ENCODE measurements at places on chromosomes 7 and 10.
A peak's percentile ranks its signal among the peaks of the same experiment; 100 is the strongest.

DNA sequence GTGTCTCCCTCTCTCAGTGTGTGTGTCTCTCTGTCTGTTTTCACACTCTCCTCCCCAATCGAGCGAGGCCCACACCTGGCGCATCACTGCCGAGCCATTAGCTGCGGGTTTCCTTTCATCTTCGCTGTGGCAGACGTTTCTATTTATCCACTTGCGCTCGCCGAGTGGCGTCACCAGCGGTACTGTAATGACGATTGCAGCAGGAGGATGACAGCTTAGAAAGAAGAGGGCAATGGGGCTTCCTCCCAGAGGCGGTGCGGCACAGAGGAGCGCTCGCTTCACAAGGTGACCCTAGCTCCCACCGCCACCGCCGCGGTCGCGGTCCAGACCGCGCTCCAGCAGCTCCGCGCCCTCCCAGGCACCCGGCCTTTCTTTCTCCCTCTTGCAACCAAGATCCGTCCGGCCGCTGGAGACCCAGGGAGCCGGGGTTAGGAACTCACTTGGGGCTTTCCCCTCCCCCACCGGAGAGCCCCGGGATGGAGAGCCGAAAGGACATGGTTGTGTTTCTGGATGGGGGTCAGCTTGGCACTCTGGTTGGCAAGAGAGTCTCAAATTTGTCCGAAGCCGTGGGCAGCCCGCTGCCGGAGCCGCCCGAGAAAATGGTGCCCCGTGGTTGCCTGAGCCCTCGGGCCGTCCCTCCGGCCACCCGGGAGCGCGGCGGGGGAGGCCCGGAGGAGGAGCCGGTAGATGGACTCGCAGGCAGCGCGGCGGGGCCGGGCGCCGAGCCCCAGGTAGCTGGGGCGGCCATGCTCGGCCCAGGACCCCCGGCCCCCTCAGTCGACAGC lies at the start of gene EVX1:
EVX1 (plus strand) TSS at position 248 of the 785 bp plus-strand sequence; CDS start at position 477, 229 bp downstream.
- DNase-seq, result no peak

DNA sequence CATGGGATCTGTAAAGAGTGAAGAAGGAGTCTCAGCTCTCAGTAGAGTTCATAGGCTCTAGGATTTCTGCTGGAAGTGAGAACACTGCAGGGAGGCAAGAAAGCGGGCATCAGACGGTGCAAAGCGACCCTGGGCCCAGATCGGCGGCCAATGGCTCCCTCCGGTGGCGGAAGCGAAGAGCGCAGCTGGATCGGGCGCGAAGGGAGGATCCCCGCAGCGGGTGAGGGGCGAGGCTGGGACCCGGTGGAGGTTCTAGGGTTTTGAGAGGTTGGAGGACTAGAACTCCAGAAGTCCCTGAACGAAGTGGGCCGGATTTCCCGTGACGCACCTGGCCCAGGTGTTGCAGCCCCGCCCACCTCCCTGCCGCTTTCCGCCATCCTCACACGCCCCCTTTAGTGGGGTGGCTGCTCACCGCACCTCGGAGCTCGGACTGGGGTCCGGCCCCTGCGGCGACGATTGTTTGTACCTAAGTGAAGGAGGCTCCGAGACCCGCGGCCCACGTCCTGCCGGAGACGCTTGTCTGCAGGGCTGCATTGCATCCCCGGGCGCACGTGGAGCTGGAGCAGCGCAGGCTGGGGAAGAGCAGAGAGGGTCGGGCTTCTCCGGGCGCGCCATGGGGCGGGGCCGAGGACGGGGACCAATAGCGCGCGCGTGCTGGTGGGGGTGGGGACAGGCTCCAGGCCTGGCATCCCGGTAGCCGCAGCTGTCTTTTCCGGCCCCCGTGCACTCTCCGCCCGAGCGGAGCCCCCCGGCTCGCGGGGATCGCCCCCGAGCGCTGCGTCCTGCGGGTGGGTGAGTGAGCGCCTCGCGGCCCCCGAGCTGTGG lies at the start of gene SLC12A9:
SLC12A9 (plus strand) TSS at position 666 of the 825 bp plus-strand sequence. CDS start 1,485 bp downstream, outside the sequence.
- DNase-seq, result peak; percentile 74

DNA sequence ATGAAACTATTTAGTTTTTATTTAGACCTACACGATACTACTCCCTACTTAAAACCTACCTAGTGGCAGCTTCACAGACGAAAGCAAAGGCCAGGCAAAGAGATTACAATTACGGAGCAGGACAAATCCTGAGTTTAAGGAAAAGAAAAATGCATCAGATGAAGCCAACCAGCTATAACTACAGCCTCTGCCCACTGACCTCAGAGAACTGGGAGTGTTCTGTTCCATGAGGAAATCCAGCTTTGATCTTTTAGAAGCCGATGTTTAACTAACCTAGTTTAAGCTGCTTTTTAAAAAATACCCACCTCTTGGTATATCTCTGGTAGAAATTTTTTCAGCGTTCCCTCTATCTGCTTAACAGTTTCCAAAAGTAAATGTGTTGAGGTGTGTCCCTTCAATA lies 3.0 kb upstream of the UPF2 start:
- no peak for DNase-seq

- DNase-seq, result no peak
Observed at GRCh38 chr7:141442781-141443180, 108.4 kb upstream of the AGK start.

DNA sequence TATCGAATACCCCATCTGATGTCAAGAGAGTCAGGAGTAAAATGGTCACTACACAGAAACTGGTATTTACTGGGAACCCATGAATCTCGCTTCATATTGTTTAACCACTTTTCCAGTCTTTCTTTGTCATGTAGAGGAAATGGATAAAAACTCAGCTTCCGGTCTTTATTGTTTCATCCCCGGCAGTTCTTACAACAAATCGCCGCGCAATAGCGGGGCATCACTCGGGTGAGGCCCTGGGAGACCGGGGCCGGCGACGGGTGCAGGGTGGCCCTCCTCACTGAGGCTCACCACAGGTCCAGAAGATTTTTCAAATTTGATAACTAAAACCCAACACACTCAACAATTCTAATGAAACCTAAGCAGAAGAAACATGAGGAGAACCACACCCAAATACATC lies 35.6 kb upstream of the PTPRN2 start:
- no peak for DNase-seq

DNA sequence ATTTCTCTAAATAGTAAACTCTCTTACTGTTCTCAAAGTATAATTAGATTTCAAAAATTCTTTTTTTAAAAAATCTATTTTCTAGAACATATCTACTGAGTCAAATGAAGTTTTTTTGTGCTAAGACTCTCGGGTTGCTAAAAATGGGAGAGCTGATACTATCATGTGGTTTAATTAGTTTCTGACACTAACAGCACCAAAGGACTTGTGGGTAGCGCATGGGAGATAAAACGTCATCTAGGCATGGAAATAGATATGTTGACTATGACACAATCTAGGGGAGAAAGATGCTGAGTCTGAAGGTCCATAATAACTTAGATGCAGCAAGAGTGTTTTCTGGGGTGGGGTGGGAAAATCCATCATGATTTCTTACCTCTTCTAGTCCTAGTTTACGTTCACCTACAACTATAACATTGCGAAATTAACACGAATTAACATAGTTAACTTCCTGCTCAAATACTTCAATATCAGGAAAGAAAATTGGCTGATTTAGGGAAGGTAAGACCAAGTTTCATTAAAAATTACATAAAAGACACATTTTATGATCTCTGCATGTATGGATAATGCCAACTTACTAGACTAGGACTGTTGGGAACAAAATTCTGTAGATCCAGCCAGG lies 14.3 kb upstream of the ARMC3 start:
- DNase-seq, result no peak

DNA sequence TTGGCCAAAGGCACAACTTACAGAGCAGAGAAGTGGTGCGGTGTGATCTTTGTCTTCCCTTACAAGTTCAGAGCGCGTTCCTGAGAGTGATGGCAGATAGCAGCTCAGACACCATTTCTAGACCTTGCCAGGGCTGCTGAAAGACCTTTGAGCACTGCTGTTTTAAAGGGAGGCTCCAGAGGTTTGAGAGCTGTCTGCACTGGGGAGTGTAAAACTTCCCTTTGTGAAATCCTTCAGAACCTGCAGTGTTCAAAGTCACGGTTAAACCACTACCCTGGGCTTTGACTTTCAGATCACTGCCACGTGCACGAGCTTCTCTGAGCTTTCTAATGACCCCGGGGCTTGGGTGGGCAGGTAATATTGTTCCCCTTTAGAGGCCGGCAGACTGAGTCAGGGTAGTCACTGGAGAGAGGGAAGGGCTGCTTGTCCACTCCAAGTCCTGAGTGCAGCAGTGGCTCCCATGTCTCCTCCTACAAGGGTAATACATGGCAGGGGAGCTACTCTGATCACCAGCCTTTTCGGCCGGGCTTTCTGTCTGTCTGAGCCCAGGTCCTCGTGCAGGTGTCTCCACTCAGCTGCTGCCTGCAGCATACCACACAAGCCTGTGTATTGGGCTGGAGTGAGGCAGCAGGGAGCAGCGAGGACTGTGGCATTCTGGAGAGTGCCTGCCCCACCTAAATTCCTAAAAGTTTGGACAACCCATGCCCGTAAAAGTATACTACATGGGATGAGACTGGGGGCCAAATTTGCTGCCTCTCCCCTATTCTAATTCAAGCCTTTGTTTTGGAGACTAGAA lies 63.3 kb downstream of the ZMIZ1 start:
- no peak for DNase-seq

- DNase-seq, result no peak
Observed at GRCh38 chr10:119209736-119210355, 2.5 kb downstream of the GRK5 start.

GRCh38 chr10:71812016-71812912 lies 38.8 kb downstream of the PSAP start:
- peak; percentile 69 for DNase-seq

- no peak for DNase-seq
Observed at GRCh38 chr7:47103498-47104205, 478.3 kb downstream of the TNS3 start.

- DNase-seq, result no peak
Observed at GRCh38 chr10:97923057-97923456, 73.4 kb downstream of the GOLGA7B start.

DNA sequence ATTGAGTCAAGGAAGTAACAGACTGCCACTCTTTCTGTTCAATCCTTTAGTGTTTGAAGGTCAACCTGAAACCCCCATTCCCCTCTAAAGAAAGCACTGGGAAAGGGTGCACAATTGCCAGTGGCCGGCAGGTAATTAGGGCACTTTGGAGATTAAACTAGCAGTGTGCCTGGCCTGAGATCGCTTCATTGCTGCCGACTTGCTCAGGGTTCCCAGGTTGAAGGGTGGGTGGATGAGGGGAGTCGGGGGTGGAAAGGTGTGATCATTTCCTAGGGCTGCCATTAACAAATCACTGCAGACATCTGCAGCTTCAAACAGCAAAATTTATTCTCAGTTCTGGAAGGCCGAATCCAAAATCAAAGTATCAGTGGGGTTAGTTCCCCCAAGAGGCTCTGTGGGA lies 16.3 kb upstream of the BTBD16 start:
- DNase-seq, result no peak

GRCh38 chr7:33191340-33191739 lies 62.0 kb downstream of the BBS9 start:
- DNase-seq, result no peak

GRCh38 chr10:90420637-90421318 lies 437.1 kb downstream of the HTR7 start:
- no peak for DNase-seq

- no peak for DNase-seq
Observed at GRCh38 chr7:7609330-7609729, 31.2 kb upstream of the UMAD1 start.

- peak; percentile 21 for DNase-seq
Observed at GRCh38 chr7:75642810-75643486, 95.8 kb downstream of the HIP1 start.

DNA sequence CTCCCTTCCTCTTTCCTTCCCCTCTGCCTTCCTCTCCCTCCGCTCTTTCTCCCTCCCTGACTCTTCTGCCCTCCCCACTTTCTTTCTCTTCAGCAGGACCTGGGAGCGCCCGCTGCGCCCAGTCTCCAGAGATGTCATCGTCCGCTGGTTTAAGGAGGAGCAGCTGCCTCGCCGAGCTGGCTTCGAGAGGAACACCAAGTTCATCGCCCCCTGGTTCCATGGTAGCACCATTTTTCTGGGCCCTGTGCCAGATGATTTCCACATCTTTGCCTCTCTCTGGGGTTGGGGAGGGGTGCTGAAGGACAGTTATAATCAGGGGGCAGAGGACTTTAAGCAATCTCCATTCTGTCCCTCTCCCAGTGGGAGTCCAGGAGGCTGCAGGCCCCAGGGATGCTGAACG lies 71.6 kb downstream of the SH2D4B start:
- no peak for DNase-seq

DNA sequence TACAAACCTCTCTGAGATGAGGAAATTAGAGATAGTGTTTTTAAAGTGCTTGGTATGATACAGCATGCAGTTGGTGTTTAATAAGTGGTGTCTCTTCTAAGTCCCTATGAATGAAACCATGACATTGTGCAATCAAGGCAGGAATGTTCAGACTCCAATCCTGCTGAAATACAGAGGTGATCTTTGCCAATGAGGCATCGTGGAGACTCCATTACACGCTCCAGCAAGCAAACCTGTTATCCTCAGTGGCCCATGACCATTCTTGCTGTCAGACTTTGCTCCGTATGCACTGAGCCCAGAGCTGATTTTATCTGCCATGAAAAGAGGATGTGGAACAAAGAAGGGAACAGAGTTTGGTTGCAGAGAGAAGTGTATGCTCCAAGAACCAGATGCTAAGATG lies 47.3 kb downstream of the CDHR3 start:
- DNase-seq, result no peak

GRCh38 chr10:89475591-89475998 lies 59.8 kb downstream of the SLC16A12 start:
- DNase-seq, result no peak

- DNase-seq, result no peak
Observed at GRCh38 chr10:110815354-110816004, 56.2 kb upstream of the PDCD4 start.

GRCh38 chr10:68125772-68126171 lies 16.5 kb downstream of the MYPN start:
- DNase-seq, result no peak

- DNase-seq, result no peak
Observed at GRCh38 chr10:121252756-121253155, 345.5 kb downstream of the FGFR2 start.
